IPS DF 19.7 (cell line): ENCODE measurements at places on chromosomes 11 and 22.

DNA sequence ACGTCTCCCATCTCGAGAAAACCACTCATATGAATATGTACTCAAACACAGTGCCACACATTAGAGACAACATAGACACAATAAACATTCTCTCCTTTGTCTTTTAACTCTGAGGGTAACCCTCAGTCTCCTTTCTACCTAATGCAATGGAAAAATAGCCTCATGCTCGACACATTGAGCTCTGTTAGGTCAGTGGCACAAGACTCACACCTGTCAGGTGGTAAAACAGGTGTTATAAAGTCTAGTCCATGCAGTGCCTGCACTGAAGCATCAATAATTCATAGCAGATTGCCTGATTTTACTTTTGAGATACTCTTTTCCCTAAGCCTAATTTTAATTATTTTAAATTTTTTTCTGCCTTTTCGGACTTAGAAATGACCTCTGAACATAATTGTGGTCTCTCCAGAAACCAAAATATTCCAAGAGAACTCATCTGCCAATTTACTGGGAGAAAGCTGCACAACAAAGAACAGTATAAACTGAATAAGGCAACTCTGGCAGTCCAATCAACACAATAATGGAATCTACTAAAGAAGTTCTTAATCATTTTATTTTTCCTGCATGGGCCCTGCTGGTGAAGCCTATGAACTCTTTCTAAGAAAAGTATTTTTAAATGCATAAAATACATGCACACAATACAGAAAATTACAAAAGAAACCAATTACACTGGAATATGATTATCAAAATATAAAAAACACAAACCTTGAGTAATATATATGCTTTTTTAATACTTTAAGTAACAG, 9.9 kb downstream of the RDX start:
- no peak for DNase-seq

GRCh38 chr11:124899383-124900145, 1.9 kb upstream of the ROBO4 start:
- DNase-seq = no peak

DNA sequence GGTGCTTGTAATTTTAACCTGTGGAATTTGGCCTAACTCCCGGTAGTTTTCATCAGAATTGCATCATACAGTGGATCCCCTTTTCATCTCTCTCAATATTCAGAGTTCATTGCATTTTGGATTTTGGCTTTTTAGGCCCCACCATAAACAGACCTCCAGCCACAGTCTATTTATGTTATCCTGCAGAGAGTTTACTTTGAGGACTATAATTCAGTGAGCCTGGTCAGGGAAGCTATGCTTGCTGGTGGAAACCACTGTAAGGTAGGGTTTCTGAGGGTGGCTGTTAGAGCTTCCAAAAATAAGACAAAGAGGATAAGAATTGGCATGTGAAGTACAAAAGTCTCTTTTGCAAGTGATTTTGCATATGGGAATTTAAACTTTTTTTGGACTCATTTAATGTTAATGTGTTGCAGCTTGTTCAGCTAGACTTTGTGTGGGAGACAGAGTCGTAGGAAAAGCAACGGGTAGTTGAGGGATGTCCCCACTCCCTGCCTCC, 34.8 kb upstream of the DDI1 start:
- no peak for DNase-seq

DNA sequence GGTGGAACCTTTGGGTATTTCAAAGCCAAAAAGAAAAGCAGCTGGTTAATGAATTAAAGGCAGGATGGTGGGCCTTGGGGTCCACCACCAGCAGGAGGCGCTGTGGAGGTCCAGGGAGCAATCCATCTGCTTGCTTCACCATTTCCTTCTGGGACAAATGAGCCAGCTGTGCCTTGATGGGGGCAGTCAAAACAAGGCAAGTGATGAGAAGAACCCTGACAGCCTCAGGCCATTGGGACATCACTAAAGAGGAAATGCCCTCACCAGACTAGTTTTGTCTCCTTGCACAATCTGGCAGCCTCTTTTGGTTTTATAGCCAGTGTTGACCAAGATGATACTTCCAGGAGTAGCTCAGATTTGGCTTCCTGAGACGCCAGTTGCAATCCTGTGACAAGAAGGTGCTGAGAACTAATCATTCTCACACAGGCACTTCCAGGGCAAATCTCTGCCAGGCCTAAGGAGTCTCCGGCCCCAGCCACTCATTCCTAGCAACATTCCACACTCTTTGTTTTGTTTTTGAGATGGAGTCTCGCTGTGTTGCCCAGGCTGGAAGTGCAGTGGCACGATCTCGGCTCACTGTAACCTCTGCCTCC, 38.2 kb upstream of the WEE1 start:
- DNase-seq = peak; percentile 42

GRCh38 chr22:37557321-37558001, 2.8 kb upstream of the CDC42EP1 start:
- DNase-seq = no peak

GRCh38 chr11:120011836-120012235, 126.1 kb downstream of the TRIM29 start:
- no peak for DNase-seq

GRCh38 chr11:22192642-22193347, at the start of gene ANO5:
Gene ANO5, plus strand, starts transcription at chr11:22193085. Its CDS starts 408 bp downstream, at chr11:22193493.
- DNase-seq = no peak
